ENCODE measurements at places on chromosomes 2 and 18.

- no peak for DNase-seq
Measured at GRCh38 chr2:109125593-109126500, 3.2 kb upstream of the SH3RF3 start.

GRCh38 chr2:43262951-43263350, 36.5 kb upstream of the ZFP36L2 start:
- no peak for DNase-seq

DNA sequence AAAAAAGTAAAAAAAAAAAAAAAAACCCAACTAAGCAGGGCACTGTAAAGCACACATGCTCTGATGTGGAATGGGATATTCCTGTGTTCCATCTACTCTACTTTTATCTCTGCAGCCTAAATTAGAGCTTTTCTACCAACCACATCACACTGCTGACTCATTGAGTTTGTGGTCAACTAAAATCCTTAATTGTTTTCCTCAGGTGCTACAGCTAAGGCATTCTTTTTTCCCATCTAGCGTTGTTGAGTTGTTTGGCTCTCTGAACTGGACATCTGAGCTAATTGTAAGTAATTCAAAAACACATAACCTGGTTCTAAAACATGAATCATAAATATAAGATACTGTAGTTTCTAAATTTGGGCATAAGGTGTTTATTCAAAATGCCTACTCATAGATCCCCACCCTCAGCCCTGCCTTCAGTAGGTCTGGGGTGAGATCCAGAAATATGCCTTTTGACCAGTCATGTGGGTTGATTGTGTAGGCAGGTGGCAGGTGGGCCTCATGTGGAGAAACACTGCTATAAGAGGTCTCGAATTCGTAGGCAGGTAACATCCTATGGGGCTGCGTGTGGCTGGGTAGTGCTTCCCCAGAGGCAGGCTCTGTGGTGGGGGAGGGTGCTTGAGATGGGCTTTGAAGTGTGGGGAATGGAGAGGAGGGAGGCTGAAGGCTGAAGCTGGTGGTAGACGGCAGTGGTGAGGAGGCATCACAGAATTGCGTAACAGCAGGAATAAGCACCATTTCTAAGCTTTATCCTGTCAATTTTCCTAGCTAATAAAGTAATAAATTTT, 27.2 kb downstream of the ANKRD29 start:
- no peak for DNase-seq

DNA sequence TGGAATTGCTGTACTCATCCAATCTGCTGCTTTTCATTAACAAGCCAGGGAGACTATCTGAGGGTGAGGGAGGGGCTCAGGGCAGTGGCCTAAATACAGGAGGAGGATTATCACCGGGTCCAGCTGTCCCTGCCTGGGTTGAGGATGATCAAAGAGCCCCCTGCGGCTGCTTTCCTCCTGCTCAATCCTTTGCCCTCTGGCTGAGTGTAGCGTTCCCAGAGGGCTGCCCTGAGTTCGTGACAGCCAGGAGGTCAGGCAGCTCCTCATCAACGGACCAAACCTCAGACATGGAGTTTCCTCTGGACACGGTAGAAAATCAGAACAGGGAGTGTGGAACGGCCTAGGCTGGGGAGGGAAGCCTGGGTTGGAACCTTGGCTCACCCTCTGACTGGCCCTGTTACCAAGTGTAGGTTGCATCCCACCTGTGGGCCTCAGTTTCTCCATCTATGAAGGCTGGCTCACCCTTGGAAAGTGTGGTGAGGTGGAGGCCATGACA, 23.5 kb downstream of the CIB4 start:
- DNase-seq = no peak

- DNase-seq = no peak
Measured at GRCh38 chr2:195092341-195092740, 564.7 kb upstream of the SLC39A10 start.

DNA sequence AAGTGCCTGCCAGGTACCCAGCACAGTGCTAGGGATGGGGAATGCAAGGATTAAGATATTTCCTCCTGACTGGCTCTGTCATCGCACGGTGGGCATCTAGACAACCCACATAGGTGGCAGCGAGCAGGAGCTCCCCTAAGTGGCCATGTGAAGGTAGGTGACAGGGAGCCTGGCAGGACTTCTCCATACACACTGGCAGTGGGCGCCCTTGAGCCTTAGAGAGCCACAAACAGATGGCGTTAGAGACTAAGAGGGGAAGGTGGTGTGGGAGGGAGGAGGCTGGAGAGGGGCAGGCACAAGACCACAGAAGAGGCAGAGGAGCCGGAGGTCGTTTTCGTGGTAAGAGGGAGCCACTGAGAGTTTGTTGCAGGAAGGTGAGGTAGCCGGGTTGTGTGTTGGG, 15.2 kb downstream of the PRELID3A start:
- DNase-seq = no peak

DNA sequence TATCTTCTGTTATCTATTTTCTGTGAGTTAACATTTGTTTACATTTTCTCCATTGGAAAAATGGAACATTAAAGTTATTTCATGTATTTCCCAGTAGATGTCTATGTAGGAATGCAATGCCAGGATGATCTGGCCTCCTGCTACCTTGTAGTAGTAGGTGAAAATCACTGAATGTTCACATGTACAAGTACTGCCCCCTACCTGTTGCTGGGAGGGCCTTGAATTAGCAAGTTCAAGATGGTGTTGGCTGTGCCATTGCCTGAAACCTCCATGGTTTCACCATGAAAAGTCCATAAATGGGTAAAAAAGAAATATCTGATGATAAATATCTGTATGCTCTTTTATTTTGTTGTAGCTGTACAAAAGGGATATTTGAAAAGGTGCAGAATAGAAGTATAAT, 30.7 kb downstream of the XRCC5 start:
- no peak for DNase-seq

GRCh38 chr2:154459286-154459685, 239.2 kb upstream of the KCNJ3 start:
- DNase-seq = no peak

DNA sequence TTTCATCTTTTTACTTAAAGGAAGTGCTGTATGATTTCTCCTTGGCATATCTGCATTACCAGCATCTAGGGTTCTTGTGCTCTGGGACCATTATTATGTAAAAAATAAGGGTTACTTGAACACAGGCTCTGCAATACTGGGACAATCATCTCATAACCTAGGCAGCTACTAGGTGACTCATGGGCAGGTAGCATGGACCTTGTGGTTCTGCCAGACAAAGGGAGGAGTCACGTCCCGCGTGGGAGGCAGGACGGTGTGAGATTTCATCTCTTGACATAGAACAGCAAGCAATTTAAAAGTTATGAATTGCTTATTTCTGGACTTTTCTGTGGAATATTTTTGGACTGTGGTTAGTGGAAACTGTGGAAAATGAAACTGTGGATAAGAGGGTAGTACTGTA, 34.1 kb downstream of the ASAP2 start:
- no peak for DNase-seq

Data from activated naive CD4-positive, alpha-beta T cell (primary cell).